Cortex of kidney (tissue), 1 donor: ENCODE measurements at places on chromosomes 2 and 18.
A peak's percentile ranks its signal among the peaks of the same experiment; 100 is the strongest.

GRCh38 chr2:143451642-143452281 lies 322.5 kb downstream of the ARHGAP15 start:
- DNase-seq, result no peak

GRCh38 chr2:100271210-100271609 lies 51.1 kb downstream of the LONRF2 start:
- DNase-seq, result no peak

DNA sequence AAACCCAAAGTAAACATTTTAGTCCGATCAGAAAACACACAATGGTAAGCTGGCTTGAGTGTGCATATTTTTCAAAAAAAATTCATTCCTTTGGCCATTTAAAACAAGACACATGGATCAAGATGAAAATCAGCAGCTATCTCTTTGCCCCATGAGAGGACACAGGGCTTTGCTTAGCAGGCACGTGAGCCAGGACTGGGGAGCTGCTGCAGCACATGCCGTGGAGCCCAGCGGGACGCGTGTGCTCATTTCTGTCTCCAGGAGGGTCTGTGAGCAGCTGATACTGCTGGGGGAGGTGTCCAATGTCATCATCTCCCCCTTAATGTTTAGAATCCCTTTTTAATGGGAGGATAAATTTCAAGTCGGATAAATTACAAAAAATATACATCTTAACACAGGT lies 49.8 kb upstream of the CNGA3 start:
- no peak for DNase-seq

GRCh38 chr2:134426721-134427120 lies 172.8 kb downstream of the MGAT5 start:
- DNase-seq, result no peak

- no peak for DNase-seq
Measured at GRCh38 chr18:38648179-38648578, 1082.6 kb upstream of the CELF4 start.

GRCh38 chr2:227890495-227891079 lies 19.2 kb downstream of the DAW1 start:
- no peak for DNase-seq

GRCh38 chr2:160652236-160652635 lies 158.6 kb upstream of the RBMS1 start:
- DNase-seq, result no peak

GRCh38 chr2:171553858-171554257 lies 31.6 kb downstream of the CYBRD1 start:
- no peak for DNase-seq

GRCh38 chr2:240250985-240251847 lies 110.8 kb upstream of the OTOS start:
- no peak for DNase-seq

GRCh38 chr2:98436734-98437133 lies 7.9 kb upstream of the INPP4A start:
- DNase-seq, result no peak

DNA sequence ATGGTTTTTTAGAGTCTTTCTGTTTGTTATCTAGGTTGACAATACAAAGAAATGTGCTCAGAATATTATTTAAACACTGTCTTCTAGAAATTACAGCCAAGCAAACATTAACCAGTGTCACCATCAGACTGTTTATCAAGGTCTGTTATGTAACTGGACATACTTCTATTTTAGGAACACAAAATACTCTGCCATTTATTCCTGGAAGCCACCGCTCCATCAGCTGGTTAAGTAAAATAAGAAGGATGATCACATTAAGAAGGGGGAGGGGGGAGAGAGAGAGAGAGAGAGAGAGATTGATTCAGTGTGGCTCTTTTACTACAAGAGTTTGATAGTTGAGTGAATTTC lies 47.9 kb downstream of the MBP start:
- no peak for DNase-seq

DNA sequence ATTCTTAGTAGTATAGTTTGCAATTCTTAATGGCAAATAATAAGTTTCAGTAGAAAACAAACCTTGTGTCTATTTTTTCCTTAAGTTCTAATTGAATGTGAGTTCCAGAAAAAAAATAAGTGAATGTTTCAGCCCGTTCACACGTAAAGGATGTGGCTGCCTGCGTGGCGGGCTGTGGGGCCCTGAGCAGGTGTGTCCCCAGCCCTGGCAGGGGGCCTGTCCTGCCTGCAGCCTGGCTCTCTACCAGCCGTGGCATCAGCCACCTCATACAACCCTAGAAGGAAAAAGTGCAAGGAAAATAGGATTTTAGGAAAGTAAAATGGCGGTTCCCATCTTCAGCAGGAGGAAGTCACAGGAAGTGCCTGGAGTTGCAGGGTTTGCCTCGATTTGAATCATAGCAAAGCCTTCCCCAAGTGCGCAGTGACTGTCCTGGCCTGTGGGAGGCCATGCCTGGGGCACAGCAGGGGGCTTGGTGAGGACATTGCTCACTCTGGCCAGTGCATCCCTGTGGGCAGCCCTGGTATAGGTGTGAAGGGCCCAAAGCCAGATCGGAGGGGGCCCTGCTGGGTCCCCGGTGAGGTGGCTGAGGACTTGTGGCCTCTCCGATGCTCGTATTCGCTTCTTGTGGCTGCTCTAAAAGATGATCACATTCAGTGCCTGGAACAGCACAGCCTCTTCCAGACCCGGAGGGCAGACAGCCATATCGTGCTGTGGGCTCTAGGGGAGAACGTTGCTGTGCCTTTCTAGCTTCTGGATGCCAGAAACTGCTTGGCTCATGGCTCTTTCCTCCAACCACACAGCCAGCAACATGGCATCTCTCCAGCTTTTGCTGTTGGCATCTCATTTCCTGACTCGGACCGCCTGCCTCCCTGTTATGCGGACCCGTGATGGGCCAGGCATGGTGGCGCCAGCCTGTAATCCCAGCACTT lies 12.6 kb downstream of the DTYMK start:
- DNase-seq, result no peak

GRCh38 chr2:217789736-217790181 lies 213.0 kb downstream of the TNS1 start:
- no peak for DNase-seq

GRCh38 chr2:96090196-96090926 lies 26.0 kb downstream of the ADRA2B start:
- DNase-seq, result no peak

DNA sequence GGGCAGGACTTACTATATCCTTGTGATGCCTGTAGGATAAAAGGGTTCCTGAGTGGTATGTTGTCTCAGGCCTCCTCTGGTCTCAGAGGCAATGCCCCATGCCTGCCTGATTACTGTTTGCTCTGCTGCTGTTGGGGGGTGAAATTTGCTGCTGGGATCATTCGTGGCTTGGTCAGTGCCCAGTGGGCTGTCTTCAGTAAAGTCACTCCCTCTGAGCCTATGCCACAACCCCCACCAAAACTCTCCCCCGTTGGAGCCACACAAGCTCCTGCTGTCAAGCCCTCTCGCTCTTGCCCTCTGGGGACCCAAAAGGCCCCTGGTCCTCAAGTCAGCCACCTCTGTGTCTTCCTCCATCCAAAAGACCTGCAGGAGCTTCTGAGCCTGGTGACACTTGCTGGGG lies 38.6 kb upstream of the TGIF1 start:
- no peak for DNase-seq

- DNase-seq, result no peak
Measured at GRCh38 chr18:73843455-73843854, 304.2 kb downstream of the FBXO15 start.

GRCh38 chr2:218290316-218291261 lies 1.7 kb downstream of the TMBIM1 start:
- no peak for DNase-seq

DNA sequence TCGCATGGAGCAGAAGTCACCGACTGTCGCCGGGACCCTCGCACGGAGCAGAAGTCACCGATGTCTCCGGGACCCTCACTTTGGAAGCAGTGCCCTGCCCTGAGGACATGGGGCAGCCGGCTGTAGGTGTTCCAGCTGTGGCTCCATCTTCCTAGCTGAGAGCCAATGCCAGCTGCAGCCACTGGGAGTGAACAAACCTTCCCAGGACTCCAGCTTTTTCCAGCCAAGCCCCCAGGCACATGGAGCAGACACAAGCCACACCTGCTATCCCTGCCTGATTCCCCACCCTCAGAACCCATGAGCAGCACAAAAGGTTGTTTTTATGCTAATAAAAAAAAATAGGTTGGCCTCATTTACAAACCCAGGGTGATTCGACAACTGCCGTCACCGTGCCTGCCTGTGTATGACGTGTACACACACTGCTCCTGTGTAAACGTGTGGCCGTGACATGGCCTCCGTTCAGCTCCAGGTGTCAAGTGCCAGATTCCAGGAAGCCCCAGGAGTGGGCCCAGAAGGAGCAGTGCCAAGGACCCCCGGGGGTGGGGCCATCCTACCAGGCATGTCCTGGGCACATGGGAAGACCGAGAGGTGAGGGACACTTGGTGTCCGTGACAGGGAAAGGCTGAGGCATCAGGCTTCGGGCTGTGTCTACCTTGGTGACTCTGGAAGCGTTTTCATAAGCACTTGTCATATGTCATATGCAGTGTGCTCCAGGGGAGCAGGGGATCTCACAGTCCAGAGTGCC lies 91.5 kb downstream of the EIPR1 start:
- no peak for DNase-seq

DNA sequence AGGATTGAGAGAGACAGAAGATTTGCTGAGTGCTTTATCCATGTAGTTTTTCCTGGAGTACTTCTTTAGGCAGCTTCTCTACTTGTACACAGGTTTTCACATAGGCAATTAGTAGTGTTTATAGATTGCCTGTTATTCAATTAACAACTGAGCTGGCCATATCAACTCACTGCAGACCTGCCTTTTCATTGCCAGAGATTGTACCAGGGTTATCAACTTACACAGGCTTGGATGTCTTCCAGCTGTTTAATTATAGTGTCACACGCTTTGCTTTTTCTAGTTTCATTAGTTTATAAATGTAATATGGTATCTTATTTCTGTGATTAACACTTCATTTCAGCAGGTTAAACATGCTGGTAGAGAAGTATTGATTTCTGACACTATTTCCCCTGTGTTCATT lies 125.9 kb downstream of the GPD2 start:
- no peak for DNase-seq

DNA sequence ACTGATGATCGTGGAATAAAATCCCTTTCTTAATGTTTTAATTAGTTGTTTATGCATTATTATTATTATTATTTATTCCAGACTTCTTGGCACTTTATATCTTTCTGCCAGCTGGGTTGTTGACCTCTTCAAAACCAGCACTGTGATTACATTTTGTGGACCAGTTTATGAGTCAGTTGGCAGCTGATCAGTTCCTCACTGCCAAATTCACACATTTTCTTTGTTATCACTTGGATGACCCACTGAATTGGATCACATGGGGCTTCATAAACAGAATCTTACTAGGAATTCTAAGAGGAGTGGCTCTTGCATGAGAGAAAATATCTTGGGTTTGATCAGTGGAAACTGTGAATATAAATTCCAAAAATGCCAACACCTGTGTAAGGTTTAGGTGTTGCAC lies 321.8 kb upstream of the SPRED2 start:
- DNase-seq, result no peak

- no peak for DNase-seq
Measured at GRCh38 chr2:205245652-205246051, 436.6 kb upstream of the NRP2 start.

GRCh38 chr2:96536445-96537065 lies at the start of gene ARID5A:
TSS of gene ARID5A (plus strand) at chr2:96536752. CDS start at chr2:96536827, 75 bp downstream.
- DNase-seq, result no peak

- DNase-seq, result no peak
Measured at GRCh38 chr18:49510393-49511115, 23.5 kb upstream of the C18orf32 start.

DNA sequence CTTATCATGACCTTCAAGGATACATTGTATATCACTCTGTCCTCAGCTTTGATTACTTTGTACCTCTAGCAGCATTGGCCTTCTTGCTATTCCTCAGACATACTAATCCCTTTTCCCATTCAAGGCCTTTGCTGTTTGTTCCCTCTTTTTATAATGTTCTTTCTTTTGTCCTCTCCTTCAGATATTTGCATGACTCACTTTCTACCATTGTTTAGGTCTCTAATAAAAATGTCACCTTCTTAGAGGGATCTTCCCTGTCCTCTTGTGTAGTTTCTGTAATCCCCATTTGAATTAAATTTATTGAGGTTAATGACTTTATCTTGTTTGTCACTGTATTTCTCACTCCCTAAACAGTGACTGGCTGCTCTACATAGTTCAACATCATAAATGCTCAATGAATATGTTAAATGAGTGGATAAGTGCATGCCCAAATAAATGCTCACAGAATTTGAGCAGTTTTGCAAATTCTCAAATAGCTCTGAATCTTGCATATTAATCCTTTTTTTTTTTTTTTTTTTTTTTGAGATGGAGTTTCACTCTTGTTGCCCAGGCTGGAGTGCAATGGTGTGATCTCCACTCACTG lies 135.9 kb downstream of the AGPS start:
- DNase-seq, result no peak

- no peak for DNase-seq
Measured at GRCh38 chr2:170815746-170816503, 762 bp upstream of the GAD1 start.

DNA sequence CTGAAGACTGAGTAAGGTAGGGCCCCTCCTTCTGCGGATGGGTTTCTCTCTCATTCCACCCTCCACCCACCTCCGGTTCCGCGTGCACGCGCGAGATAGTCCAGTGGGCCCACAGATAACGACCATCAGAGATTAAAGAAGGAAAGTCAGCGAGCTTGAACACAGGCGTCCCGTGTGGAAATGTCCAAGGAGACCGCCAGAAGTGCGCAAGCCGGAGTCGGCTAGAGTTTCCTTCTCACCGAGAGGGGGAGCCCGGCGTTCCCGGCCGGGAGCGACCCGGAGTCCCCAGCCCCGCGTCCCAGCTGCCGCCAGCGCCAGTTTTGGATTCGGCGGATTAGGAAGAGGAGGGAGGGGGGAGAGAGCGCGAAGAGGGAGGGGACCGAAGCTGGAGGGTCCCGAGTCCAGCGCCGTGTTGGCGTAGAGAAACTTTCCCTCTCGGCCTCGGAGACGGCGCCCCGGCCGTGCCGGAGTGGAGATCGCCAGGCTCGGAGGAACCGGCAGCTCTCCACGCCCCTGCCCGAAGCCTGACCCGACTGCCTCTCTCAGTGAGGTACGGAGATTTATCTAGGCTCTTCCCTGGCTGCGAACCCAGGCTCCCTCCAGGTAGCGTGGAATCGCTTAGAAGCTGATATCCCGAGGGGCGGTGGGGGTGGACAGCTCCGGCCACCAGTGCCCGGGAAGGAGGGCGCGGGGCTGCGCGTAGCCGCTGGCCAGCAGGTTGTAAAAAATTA lies at the start of gene GULP1:
Gene GULP1 (plus strand): TSS at position 258 of the 731 bp plus-strand sequence. CDS start 185,829 bp downstream, outside the sequence.
- DNase-seq, result peak; percentile 15

DNA sequence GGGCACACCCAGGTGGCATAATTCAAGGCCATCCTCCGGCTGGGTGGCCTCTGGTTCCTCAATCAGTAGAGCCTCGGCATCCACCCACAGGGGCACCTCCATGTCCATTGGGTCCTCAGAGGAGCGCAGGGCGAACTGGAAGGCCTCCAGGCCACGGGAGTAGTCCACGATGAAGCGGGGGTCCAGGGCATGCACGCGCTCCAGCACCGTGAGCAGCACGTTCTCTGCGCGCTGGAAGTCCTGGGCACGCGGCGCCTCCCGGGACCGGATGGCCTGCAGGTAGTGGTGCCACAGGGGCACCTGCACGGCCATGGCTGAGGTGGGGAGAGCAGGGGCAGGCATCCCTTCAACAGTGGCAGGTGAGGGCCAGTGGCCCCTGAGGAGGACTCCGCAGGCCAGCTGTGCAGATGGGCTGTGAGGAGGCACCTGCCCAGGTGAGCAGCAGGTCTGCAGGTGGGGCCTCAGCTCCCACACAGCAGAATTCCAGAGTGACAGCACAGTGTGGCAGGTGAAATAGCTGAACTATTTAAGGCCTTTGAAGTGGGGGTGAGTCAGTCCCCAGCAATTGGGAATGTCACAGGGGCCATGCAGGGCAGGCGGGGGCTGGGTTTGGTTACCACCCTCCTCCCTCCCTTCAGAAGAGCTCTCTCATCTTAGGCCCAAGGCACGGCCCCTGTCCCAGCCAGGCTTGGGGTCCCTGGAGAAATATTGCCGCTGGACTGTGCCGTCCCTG lies at the start of gene MAB21L4:
Gene MAB21L4 (minus strand): TSS at position 501 of the 733 bp plus-strand sequence. CDS start 159 bp downstream, at position 342.
- no peak for DNase-seq
